ENCODE measurements at places on chromosomes 3 and 15.

DNA sequence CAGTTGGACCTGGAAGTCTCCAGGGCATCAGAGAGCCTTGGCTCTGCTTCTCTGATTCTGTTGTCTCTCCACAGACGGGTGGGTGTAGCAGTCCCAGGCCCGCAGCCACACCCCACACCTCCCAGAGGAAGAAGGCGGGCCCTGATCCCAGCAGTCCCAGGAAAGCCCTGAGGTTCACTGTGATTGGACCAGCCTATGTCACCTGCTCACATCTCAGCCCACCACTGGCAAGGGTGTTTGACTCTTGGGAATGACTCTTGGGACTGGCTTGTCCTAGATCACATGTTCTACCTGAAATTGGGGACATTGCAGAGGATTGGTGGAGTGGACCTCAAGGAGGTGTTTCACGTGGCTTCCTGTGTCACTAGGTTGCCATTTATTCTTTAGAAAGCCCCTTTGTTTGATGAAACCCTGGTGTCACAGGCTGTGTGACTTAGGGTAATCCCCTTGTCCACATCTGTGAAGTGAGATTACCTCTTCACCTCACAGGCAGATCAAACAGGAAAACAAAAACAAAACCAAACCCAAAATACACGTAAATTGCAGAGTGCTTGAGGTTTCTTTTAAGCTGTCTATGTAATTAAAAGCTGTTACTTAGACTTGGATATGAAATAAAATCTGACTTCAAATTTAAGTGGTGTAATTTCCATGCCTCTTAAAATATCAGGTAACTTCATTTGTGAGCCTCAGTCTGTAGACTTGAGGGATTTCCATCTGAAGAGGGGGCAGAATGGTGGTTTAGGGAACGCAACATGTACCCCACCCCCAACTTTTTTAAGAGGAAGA lies 26.7 kb downstream of the FLNB start:
- no peak for DNase-seq

DNA sequence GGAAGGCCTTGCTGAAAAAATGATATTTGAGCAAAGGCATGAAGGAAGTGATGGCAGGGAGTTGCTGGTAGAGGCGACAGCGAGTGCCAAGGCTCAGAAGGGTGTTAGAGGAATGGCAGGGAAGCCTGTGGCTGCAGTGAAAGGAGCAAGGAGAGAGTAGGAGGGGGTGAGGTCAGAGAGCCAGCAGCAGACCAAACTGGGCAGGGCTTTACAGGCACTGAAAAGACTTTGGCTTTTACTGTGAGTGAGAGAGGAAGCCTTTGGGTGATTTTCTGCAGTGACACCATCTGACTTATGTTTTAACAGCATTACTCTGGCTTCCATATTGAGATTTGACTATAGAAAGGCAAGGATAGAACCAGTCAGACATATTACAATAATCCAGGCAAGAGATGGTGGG lies 11.4 kb downstream of the TICRR start:
- DNase-seq: no peak

DNA sequence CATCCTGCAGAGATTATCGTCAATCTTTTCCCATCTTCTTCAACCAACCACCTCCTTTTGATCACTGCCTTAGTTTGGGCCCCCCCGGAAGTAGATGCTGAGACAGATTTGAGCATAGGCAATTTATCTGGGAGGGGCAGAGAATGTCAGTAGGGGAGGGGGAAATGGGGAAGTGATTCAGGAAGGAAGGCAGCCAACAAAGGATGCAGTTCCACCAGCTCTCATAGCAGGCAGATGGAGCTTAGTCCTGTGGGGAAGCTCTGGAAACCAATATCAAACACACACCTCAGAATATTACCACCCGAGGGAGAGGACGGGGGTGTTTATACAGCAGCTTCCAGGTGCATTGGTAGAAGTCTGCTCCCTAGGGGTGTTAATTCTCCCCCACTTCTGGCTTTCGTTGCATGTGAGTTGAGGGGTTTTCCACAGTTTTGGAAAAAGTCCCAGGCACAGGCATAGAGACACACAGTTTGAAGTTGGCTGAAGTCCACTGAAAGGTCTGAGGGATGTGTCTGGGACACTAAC lies 91.5 kb upstream of the TNFAIP8L3 start:
- DNase-seq: no peak

GRCh38 chr3:122299872-122300460 lies 25.1 kb upstream of the CSTA start:
- DNase-seq: no peak

DNA sequence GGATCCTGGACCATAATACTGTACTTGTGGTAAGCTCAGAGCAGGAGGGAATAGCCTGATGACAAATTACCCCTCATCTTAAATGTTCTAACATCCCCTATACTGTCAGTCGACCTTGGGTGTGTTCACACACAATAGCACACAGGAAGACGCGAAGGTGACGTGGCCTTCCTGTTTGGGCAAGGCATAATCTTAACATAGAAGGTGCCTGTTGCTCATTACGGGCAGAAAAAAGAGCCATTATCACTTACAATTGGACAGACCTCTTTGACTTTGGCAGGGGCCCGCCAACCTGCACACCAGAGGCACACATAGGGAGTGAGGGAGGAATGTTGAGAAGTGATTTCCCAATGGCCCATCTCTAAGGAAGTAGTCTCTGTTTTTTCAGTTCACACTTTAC lies 144.2 kb downstream of the ANO10 start:
- DNase-seq: no peak

GRCh38 chr3:28901018-28901417 lies 379.9 kb upstream of the RBMS3 start:
- DNase-seq: no peak

DNA sequence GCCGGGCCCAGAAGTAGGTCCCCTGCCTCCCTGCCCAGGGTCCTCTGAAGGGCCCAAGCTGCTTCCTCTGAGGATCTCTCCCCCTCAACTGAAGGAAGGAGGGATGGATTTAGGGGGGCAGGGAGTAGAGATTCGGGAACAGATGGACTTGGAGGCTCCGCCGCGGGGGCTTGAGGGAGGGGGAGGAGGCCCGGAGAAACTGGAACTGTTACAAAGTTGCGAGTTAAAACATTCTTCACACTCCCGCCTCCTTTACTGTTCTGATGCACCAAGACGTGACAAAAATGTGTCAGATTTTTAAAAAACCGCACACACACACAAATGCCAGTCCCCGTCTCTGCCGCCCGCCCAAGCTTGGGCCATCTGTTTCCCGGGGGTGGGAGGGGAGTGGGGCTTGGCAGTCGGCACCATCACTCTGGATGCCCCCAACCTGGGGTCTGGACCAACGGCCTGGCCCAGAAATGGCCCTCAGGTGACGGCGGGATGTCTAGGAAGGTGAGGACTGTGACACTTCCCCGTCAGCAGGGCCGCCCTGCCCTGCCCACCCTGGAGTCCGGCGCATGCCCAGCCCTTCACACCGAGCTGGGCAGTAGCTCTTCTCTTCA lies 25.0 kb upstream of the LINGO1 start:
- no peak for DNase-seq

- no peak for DNase-seq
These were observed 3.9 kb downstream of the ITIH3 start for GRCh38 chr3:52798376-52798977.

DNA sequence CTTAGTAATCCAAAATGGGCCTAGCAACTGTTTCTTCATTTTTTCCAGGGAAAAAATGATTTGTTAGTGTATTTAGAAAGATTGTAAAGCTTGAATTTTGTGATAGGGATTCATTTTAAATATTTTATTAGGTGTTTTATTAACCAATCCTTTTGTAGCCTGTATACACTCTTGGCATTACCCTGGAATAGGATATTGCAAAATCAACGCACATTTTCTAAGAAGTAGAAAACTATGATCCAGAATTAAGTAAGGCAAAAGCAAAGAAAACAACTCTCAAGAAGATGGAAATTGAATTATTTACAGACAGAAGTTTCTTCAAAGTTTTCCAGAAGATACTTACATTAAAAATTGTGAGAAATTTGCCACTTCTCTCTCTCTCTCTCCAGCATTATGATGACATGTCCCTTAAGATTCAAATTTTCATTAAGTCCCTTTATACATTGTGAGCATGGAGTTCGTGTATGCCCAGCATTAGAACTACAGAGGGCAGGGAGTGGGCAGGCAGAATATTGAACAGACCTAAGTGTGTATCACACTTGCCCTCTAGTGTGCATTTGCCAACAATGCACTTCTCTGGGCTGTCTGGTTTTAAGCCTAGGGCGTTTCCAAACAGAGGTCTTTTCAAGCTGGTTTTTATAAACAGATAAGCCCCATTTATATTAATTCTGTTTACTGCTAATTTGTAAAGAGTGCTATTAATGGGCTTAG lies 28.5 kb upstream of the CMSS1 start:
- peak; percentile 10 for DNase-seq

- DNase-seq: no peak
These were observed 42.7 kb downstream of the C2CD4A start for GRCh38 chr15:62109437-62109836.

GRCh38 chr3:85572978-85573377 lies 614.2 kb downstream of the CADM2 start:
- DNase-seq: no peak

DNA sequence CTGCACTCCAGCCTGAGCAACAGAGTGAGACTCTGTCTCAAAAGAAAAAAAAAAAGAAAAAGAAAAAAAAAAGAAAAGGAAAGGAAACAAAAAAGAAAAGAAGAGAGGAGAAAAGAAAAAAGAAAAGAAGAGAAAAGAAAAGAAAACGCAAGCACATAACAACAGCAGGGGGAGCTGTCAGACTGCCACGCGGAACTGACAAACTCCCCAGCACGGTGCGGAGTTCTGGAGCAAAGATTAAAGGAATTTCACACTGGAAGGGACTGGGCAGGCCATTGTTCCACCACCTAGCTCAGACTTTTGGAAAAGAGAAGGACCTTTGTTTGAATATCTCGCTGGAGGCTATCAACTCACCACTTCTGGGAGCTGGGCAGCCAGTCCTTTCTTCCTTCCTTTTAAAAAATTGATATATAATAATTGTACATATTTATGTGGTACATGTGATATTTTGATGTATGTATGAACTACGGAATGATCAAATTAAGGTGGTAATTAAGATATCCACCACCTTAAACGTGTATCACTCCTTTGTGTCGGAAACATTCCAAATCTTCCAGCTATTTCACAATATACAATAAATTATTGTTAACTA lies 40.5 kb downstream of the DPPA2 start:
- DNase-seq: no peak

- no peak for DNase-seq
These were observed 22.2 kb downstream of the ALDH1A2 start for GRCh38 chr15:58043192-58043903.

DNA sequence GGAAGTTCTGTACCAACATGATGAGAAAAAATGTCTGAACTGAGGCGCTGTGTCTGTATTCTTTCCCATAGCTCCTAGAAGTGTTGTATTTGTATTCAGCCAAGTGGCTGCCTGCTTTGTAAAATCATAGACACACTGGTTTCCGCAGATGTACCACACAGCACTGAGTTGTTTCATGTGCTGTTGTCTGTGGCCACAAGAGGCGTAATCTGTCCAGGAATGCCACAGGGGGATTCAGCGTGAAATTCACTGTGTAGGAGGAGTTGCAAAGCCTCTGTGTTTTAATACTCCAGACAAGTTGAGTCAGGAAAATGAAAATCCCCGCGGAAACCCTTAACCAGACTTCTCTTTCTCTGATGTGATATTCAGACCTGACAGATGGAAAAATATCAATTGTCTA lies 462.2 kb downstream of the NSUN3 start:
- no peak for DNase-seq

GRCh38 chr3:71066356-71066755 lies 517.2 kb downstream of the FOXP1 start:
- DNase-seq: no peak

- DNase-seq: no peak
These were observed 397.7 kb upstream of the LMCD1 start for GRCh38 chr3:8103954-8104353.

All from NCI-H1092 (cell line).